ENCODE measurements at places on chromosomes 3 and 15.
A peak's percentile ranks its signal among the peaks of the same experiment; 100 is the strongest.

- DNase-seq: no peak
Observed at GRCh38 chr3:79412537-79412936, 355.3 kb downstream of the ROBO1 start.

DNA sequence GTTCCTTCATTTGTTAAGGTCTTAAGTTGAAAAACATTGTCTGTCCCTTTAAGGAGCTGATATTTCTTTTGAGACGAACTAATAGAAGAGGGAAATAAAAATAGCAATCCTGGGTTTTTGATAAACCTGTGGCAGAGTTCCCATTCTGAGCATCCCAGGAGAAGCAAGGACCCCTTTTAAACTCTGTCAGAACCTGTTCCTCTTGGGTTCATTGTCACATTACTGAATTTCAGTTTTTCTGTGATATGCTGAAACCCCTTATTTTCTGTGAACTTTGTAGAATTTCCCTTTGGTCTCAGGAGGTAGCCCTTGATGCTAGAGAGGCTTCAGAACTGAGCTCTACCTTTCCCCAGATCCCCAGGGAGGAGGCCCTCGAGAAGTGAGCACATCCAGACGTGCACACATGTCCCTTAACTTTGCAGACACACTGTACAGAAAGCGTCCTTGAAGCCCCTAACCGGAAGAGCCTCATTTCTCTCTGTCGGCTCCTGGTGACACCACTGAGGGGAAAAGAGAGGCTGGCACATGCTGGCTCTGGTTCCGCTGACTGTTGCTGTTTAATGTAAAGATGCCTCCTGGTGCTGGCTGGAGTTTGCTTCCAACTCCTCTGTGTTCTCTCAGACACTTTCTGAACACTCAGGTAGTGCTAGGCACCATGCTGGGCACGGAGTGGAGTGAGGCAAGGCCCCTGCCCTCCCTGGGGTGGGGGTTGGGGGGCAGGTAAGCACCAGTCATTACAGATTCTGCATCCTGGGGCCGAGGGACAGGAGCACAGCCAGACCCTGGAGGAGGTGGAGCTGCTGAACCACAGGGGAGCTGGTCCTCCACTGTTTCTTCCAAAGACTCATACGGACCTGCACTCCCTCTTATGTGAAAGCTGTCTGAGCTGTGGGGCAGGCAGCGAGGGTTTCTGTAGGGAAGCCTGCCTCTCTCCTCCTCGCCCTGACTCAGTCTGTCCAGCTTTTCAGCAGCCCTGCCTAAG is 77.5 kb downstream of the CHDH start:
- no peak for DNase-seq

DNA sequence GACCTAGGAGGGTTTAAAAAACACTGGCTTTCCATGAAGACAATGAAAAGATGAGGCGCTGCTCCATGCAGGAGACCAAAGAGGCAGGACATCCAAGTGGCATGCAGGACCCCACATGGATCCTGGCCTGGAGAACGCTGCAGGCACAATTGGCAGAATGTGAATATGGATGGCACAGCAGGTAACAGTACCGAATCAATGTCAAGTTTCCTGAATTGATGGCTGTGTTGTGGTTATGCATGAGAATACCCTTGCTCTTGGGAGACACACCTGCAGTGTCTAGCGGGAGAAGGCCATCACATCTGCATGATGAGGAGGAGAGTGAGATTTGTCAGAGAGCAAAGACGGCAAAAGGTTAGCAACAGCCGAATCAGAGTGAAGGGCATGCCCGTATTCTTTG is 74.3 kb upstream of the SEC13 start:
- no peak for DNase-seq

GRCh38 chr3:113234688-113235260 is 23.4 kb downstream of the BOC start:
- DNase-seq: no peak

DNA sequence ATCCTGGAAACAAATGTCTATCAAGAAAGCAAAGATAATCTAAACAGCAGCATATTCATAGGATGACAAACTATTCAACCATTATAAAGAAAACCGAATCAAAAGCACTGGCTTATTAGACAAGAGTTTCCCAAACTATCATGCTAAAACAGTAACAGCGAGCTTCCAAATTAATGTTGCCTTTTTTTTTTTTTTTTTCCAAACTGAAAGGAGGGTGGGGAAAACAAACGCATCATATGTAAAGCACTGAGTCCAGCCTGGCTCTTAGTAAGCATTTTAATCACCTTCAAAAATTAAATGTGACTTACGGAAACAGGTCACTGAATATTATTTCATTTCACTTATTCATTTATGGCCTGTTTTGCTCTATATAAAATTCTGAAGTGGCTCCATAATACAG is 2.3 kb downstream of the TJP1 start:
- DNase-seq: no peak

GRCh38 chr15:29379647-29380046 is 110.0 kb upstream of the NSMCE3 start:
- no peak for DNase-seq

DNA sequence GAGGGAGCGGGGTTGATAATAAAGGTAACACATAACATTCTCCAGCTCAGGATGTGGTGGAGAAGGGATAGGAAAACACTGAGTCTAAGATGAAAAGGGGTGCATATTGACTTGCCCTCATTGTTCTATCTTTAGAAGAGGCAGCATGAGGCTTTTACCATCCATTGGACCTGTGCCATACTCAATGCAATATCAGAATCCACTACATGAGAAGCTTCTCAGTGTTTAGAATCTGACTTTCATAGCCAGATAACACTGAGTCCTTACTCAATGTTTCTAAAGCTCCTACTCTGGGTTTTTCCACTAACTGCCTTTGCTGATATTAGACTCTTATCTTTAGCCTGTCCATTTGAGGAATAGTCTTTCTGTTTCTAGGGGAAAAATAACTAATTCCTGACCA is 24.3 kb upstream of the GADL1 start:
- DNase-seq: no peak

DNA sequence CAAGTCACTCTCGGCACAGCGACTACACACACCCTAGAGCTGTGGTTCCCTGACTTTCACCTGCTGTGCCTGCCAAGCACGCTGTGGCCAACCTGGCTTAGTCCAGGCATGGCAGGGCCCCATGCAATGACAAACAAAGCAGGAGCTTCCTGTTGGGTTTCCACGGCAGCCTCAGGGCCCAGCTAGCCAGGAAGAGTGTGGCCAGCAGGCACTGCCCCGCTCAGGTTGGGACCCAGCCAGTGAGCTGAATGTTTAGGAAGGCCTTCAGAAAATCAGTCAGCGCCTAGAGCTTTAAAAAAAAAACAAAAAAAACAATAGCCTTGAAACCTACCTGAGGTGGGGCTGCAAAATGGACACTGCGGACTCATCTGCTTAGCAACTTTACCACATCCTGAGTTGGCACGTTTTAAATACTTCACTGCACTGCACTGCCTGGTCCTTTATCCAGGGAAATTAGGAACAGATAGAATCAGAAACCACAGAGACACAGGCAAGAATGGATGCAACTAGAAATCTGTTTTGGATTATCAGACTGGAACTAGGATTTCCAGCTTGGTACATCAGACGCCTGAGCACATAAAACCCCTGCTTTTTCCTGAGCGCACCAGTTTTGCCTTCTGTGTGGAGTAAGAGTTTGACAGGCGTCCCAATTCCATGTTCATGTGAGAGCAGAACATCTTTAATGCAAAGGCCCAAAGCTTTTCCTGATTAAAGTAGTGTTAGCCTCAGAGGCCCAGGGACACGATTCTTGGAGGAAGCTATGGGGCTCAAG is 36.2 kb upstream of the LDHAL6B start:
- no peak for DNase-seq

DNA sequence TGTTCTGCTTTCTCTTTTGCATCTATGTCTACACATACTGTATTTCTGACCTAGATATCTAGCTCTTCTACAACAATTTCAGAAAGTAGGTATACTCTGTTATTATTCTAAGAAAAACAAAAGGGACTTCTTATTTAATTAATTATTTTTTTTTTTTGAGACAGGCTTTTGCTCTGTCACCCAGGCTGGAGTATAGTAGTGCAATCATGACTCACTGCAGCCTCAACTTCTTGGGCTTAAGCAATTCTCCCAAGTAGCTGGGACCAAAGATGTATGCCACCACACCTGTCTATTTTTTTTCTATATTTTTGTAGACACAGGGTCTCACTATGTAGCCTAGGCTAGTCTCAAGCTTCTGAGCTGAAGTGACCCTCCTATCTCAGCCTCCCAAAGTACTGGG is 130.6 kb downstream of the MBNL1 start:
- no peak for DNase-seq

DNA sequence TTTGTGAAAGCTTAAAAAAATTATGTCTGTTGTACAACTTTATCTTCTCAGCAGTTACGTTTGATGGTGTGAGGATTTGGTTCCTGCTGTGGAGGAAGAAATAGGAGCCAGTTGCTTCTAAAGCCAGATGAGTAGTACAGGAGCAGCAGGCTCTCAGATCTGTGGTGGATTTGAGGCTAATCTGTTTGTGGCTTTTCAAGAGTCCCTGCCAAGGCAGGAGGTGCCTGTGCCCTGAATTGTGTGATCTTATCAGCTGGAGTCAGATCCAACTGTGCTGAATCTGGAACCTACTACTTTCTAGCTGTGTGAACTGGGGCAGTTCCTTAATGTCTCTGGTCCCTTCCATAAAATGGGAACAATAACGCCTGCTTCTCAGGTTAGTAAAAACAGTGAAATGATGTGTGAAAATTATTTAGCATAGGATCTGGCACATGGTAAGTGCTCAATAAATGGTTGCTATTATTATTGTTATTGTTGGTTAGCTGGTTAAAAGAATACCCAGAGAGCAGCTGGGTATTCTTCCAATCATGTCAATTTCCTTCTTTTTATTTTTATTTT is 7.7 kb downstream of the CLDN11 start:
- no peak for DNase-seq

- DNase-seq: peak; percentile 63
Observed at GRCh38 chr15:101088788-101089578, 162.9 kb downstream of the CHSY1 start.

- DNase-seq: no peak
Observed at GRCh38 chr15:70152070-70152480, 54.4 kb upstream of the TLE3 start.

DNA sequence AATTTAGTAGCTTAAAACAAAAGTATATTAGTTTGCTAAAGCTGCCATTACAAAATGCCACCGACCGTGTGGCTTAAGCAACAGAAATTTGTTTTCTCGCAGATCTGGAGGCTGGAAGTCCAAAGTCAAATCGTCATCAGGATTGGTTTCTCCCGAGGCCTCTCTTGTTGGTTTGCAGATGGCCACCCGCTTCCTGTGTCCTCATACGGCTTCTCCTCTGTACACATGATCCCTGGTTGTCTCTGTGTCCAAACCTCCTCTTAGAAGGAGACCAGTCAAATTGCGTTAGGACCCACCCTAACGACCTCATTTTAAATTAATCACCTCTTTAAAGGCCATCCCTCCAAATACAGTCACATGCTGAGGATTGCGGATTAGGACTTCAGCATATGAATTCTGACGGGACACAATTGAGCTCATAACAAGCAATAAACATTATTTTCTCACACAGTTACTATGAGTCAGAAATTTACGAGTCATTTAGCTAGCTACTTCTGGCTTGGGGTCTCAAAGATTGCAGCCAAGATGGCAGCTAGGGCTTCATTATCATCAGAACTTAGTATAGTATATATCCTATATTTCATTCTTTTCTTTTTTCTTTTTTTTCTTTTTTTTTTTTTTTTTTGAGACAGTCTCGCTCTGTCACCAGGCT is 58.4 kb downstream of the RPL39L start:
- no peak for DNase-seq

DNA sequence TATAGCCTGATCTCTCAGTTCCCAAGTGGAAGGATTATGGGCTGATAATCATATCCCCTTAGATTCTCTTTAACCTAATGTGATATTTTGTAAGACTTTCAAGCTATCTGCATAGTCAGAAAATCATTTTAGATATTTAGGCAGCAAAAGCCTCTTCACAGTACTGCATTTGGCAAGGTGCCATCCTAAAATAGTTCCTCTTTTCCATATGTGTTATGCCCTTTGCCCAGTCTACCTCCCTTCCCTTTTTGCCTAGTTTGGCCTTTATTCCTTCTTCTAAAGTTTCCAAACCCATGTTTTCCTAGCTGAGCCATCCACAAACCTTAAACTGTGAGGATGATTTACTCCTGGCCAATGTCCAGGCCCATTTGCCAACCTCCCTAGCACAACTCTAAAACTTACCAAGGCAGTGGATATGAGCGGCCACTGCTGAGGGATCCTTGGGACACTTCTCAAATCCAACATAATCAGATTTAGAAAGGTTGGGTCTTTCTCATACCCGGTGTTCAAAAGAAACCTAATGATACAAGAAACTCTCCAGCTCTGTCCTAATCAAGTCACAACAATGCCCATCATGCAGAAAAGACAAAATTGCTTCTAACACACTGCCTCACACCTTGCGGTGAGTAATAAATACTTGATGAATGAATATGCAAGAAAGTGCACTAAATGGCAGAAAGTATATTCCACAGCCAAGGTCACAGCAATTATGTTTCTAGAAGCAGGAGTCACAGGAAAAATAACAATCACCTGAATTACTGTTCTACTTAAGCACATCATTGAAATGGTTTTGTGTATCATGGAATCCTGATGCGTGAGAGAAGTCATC is 493.9 kb downstream of the NLGN1 start:
- DNase-seq: no peak

DNA sequence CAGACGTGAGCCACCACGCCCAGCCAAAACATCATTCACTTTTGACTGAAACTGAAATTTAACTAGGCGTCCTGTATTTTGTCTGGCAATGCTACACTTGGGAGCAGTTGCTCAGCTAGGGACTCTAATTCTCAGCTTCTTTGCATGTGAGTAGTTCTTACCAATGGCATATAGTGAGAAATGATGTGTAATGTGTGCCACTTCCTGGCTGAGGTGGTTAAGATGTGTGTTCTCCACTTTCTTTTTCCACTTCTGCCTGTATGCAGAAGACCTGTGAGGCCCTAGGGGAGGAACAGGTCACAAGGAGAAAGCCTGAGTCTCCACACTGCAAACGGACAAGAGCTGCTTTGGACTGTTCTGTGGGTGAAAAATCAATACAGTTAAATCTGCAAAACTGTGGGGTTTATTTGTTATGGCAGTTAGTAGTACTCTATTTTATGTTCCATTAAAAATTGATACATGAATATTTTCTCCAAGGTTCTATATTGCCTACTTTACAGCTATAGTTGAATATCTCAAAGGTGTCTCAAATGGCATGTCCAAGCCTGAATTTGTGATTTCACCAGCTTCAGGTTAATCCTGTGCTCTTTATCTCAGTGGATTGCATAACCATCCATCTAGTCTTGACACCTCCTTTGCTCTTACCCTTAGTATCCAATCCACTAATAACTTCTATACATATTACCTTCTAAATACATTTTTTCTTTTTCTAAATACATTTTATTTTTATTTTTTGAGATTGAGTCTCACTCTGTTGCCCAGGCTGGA is 59.3 kb downstream of the NR1D2 start:
- DNase-seq: no peak

GRCh38 chr3:123423031-123423430 is 25.9 kb downstream of the ADCY5 start:
- no peak for DNase-seq

GRCh38 chr15:92158426-92158825 is 235.3 kb upstream of the ST8SIA2 start:
- no peak for DNase-seq

- no peak for DNase-seq
Observed at GRCh38 chr3:12004741-12005513, 739 bp downstream of the SYN2 start.

- no peak for DNase-seq
Observed at GRCh38 chr3:146189519-146190173, 28.7 kb upstream of the PLOD2 start.

Measured in activated naive CD4-positive, alpha-beta T cell (primary cell).